Mucosa of gallbladder (tissue), 1 donor: ENCODE measurements at places on chromosomes 1 and 21.

GRCh38 chr1:69319287-69319686 lies 248.4 kb upstream of the LRRC7 start:
- DNase-seq: no peak

DNA sequence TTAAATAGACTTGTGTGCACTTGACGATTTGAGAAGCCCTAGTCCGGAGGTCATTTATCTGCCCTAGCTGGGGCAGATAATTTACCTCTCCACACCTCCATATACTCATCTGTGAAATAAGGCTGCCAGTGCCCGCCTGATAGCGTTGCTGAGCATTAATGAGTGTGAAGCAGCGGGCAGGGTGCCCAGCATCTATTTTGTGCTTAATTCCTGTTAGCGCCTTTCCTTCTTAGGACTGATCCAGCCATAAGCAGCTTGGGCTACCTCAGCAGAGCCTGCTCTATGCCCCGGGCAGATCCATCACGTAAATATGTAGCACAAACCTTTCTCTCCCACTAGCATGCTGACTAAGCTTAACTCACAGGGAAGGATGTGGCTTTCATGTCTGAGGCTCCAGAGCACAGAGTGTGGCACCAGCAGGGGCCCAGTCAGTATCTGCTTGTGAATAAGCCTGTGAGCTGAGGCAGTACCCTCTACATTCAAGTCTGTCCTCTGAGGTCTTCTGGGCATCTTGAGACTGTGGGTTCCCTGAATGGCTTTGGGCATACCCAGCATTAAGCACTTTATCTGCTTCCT lies 21.5 kb upstream of the RNF187 start:
- no peak for DNase-seq

- DNase-seq: no peak
These were observed 12.4 kb upstream of the CREG1 start for GRCh38 chr1:167565922-167566321.

DNA sequence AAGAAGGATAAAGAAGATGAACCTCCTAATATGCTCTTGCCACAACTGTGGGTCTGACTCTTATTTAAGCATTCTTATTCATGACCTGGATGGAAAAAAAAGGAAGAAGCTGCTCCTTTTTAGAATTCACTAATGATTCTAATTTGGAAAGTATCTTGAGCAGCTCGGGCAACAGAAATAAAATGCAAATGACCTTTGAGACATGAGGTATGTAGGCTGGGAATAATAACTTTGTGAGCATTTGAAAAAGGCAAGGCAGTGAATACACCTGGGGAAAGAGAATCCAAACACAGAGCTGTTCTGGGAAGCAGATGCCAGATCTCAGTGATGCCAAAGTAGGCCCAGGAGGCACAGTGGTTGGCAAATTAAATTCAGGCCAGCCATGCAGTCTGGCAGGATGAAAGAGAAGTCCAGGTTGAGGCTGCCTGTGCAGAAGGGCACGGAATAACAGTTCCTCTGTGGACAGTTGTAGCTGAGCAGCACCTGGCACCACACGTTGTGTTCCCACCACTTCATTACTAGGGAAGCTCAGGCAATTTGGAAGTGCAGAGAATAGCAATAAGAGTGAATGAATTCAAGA lies 320.8 kb upstream of the ST6GALNAC5 start:
- no peak for DNase-seq

DNA sequence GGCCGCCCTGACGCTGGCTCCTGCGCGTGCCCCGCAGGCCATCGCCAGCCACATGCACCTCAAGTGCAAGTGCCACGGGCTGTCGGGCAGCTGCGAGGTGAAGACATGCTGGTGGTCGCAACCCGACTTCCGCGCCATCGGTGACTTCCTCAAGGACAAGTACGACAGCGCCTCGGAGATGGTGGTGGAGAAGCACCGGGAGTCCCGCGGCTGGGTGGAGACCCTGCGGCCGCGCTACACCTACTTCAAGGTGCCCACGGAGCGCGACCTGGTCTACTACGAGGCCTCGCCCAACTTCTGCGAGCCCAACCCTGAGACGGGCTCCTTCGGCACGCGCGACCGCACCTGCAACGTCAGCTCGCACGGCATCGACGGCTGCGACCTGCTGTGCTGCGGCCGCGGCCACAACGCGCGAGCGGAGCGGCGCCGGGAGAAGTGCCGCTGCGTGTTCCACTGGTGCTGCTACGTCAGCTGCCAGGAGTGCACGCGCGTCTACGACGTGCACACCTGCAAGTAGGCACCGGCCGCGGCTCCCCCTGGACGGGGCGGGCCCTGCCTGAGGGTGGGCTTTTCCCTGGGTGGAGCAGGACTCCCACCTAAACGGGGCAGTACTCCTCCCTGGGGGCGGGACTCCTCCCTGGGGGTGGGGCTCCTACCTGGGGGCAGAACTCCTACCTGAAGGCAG lies 23.4 kb upstream of the ARF1 start:
- no peak for DNase-seq

GRCh38 chr21:42228709-42229220 lies 9.8 kb downstream of the ABCG1 start:
- no peak for DNase-seq

DNA sequence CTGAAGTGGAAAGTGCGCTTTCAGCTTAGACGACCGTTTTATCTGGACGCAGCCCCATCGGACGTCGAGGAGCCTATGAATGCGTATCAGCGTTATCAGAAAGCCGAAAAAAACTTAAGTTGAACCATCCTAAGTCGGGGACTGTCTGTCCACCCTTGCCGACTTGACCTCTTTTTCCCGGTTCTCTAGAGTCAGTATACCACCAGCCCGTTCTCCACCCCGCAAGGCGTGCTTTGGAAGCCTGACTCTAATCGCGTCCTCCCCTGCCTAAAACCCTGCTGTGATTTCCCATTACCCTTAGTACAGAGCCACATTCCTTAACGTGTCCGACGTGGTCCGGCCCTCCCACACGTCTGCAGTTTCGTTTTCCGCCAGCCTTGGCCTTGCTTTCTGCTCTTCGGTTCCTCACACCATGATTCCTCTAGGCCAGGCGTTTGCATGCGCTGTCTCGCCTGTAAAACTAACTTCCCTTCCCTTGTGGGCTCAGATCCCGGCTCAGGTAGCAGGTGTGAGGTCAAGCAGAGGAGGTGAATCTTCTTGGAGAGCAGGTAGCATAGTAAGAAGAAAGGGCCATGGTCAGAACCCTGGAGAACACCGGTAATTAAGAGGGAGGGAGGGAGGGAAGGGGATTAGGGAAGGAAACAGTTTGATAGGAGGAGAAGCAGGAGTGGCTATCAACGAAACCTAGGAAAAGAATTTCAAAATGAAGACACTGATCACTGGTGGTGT lies 865 bp downstream of the ADPRS start:
- no peak for DNase-seq

DNA sequence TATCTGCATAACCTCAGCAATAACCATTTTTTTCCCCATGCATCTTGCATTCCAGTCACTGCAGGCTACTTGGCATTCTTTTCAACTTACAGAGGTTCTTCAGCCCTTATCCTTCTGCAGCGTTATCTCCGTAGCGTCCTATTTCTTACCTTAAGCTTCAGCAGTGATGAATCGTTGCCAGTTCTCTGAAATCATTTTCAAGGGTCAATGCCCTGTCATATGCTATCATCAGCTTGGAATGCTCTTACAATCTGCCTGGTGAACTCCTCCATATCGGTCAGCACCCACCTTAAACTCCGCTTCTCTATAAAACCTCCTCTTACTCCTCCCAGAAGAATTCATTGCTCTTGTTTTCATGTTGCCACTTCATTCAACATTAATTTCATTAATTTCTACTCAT lies 105.1 kb upstream of the DPH5 start:
- DNase-seq: no peak

DNA sequence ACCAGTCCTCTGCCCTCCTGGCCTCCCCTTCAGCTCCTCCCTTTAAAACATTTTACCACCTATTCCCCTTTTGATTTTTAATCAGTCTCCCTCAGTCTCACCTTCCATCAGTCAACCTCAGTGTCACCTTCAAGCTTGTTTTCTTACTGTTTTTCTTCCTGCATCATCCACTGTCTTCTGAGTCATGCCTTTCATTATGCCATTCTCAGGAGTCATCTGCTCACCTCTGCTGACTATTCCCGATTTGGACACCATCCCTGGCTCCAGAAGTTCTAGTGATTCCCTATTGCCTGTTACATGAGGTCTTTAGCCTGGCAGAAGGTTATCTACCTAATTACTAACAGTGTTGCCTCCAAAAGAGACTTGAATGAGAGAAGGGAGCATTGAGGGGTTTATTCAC lies 23.9 kb downstream of the NFASC start:
- no peak for DNase-seq

GRCh38 chr1:91601554-91602376 lies 101.1 kb downstream of the CDC7 start:
- DNase-seq: no peak

DNA sequence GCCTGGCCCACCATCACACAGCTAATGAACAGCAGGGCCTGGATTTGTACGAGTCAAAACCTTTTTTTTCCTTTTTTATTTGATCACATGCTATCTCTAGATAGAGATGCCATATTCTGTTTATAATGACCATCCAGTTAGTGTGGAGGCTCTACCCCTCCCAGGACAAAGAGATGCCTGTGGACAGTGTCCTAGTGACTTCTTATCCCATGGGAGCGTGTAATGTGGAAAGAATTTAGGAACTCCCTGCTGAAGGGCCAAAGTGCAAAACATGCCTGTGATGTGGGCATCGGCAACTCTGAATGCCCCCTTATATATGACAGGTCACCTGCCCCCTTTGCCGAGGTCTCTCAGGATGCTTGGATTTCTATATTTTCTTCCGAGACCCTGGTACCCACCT lies 292.2 kb downstream of the RRAGC start:
- no peak for DNase-seq

GRCh38 chr1:156860628-156861423 lies at the start of gene NTRK1:
NTRK1 (plus strand) TSS chr1:156860865; CDS start chr1:156860935, 70 bp downstream.
- DNase-seq: no peak

GRCh38 chr1:101820071-101820470 lies 176.7 kb downstream of the OLFM3 start:
- no peak for DNase-seq

DNA sequence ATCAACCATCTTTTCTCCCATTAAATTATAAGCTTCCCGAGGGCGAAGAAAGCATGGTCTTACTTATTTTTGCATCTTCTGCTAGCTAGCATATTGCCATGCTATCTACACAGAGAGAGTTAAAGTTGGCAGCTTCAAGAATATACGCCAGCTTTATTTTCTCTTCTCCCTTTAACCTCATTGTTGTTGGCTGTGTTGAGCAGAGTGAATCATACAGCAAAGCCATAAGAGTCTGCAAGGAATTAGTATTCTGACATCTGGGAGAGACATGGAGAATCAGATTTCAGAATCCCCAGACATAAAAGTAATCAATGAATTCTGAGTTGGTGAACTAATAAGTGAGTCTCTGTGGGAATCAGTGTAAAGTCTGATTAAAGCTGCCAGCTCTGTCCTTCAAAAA lies 649.6 kb upstream of the PTBP2 start:
- DNase-seq: no peak

GRCh38 chr21:35340273-35340672 lies 291.2 kb upstream of the RUNX1 start:
- no peak for DNase-seq

DNA sequence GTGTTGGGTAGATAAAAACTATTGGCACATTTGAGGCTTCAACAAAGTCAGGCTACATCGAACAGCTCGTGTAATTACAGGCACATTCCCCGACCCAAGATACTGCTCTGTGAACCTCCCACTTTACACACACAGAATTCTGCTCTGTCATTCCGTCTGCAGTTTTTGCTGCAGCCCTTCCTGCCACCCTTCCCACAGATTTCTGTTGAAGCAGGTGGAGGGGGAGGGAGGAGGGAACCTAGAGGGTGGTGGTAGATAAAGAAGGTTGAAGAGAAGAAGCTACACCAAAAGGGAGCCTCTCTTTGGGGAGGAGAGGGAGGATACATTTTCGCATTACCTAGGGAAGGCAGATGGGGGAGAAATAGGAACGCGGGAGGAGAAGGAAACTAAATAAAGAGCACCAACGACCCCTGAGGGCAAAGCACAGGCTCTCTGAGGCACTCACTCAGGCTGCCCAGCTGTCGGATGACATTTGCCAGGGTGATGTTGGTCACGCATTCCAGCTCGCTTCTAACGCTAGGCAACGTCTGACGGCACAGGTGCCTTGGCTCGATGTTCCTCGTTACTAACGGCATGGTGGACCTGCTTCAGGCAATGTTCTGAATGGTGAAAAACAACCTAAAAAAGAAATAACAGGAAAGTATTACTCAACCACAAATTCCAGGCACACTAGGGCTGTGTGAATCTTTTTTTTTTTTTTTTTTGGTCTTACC lies 36.0 kb downstream of the GPR3 start:
- no peak for DNase-seq

GRCh38 chr1:25204797-25205480 lies 27.4 kb downstream of the SYF2 start:
- no peak for DNase-seq

- no peak for DNase-seq
These were observed 21.3 kb upstream of the MAGI3 start for GRCh38 chr1:113369040-113369439.

- DNase-seq: no peak
These were observed 53.6 kb downstream of the RPS6KC1 start for GRCh38 chr1:213104604-213105003.

DNA sequence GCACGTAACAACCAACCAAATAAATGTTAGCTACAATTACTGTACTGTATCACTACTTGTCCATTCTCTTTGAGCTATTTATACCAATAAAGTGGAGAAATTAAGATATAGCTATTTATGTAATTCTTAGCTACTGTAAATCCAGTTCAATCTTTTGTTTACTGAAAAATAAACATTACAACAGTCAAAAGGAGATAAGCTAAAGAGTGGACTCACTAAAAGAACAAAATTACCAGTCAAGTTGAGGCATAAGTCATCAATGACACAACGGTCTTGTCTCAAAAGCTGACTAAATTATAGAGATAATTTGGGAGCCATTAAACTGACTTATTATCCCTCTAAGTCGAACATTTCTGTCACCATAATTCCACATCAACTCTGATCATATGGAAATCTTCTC lies 22.5 kb downstream of the TGFBR3 start:
- no peak for DNase-seq

DNA sequence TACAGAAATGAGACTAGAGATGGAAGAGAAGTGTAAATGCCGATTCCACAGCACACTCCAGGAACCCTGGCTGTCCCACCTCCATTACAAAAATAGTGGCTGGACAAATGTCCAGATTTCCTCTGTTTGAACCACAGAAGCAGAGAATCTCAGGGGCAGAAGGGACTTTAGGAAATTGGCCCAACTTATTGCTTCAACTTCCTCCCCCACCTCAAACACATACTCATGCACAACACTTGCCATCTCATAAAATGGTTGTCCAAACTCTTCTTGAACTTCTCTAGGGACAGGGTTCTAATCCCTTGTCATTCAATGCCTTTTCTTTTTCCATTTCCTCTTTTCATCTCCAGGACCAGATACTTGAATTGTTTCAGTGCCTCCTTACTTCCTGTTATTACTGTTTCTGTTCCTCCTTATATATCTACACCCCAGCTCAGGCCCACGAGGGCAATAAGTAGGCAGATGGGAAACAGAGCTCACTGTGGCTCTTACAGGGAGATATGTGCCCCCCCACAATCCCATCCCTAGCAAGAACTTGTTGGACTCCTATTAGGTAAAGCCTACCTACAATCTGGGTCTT lies 8.5 kb upstream of the B4GALT3 start:
- no peak for DNase-seq

- DNase-seq: no peak
These were observed 32.4 kb downstream of the PRPF38A start for GRCh38 chr1:52436817-52437216.
